ENCODE measurements at places on chromosomes 6 and 20. TPM values are rescaled to one million over a fixed set of nuclear protein-coding genes. Genes with fewer than 3 reads are reported as not detected.

DNA sequence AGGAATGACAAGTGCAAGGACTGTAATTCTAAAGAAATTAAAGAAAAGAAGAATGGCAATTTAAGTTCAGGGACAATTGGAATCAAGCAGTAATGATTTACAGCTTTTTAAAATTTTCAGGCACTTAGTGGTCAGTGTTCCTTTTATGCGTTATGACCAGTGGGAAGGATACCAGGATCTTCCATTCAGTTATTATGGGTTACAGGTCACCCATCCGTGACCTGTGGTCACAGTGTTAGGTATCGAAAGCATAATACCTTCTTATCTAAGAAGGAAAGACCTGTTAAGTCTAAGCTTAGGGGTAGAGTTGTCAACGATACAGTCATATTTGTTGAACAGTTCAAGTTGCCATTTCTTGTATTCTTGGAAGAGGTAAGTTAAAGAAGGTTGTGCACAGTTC lies 253.8 kb downstream of the LAMA2 start:
- DNase-seq = no peak

GRCh38 chr6:89500611-89501010 lies 67.7 kb downstream of the ANKRD6 start:
- DNase-seq = no peak

Gene PTCRA
- polyA plus RNA-seq = not detected

Gene RIPPLY2
- not detected for polyA plus RNA-seq

DNA sequence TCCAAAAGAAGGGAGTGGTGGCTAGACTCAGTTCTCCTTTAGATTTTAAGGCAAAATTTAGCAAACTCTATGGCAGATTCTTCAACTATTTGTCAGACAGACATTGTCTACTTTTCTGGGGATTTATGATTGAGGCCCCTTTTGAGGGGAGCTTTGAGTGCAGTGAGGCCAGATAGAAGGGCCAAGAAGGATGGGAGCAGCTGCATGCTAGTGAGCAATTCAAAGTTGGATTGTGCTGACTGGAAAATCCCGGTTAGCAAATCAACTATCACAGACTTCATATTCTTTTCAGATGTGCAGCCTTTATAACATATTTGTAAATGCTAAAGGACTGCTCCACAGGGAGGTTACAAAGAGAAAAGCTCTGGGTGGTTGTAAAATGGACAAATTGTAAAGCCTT lies 35.0 kb upstream of the ESR1 start:
- no peak for DNase-seq

Data from GM12878 (cell line).